ENCODE measurements at places on chromosomes 13 and 19.

GRCh38 chr19:51448411-51449016 is 9.7 kb downstream of the SIGLEC8 start:
- DNase-seq: peak; percentile 80

- DNase-seq: no peak
Measured at GRCh38 chr13:72186730-72187422, 319.9 kb upstream of the DACH1 start.

- DNase-seq: no peak
Measured at GRCh38 chr13:86830046-86830445, 841.1 kb upstream of the SLITRK5 start.

DNA sequence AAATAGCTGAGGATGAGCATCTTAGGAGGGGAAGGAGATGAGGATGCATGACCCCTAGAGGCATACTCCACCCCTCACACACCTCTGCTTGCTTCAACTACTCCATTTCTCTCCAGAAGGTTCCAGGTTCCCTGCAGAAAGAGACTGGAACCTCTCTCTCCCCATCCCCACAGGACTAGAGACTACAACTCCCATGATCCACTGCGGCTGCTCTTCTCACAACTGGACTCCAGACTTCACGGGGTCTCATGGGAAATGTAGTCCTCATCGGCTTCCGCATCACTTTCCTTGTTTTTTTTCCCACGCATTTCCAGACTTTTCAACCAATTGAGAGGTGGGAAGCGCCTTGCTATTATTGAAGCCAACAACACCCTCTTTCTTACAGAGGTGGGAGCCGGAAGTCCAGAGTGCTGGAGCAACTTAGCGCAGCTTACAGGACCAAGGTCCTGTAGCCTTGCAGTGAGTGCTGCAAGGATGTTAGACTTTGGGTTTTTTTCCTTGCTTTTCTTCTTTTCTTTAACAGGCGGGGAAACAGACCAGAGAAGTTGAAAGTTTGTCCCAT is 13.9 kb upstream of the CACNG6 start:
- peak; percentile 69 for DNase-seq

DNA sequence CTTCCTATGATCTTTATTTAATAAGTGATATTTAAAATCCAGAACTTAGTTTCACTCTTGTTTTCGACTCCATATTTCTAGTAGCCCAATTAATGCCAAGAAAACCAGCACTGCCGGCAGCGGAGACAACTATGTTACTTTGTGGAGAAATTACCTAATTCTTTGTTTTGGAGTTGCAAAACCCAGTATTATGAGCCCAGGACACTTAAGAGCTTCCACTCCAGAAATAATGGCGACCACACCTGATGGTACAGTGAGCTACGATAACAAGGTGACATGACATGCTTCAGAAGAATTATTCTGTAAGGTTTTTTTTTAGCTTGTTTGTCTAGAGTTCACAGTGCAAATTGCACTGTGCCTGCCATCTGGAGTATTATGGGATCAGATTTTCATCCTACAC is 136.4 kb downstream of the ZAR1L start:
- DNase-seq: no peak

GRCh38 chr19:7521551-7522071 is 813 bp upstream of the MCOLN1 start:
- DNase-seq: no peak

- no peak for DNase-seq
Measured at GRCh38 chr13:61777899-61778298, 362.2 kb upstream of the PCDH20 start.

Measured in activated CD4-positive, alpha-beta memory T cell treated with anti-CD3 and anti-CD28 coated beads for 36 hours (primary cell).